ENCODE measurements at places on chromosomes 5 and 9. TPM values are rescaled to one million over a fixed set of nuclear protein-coding genes. Genes with fewer than 3 reads are reported as not detected.

DNA sequence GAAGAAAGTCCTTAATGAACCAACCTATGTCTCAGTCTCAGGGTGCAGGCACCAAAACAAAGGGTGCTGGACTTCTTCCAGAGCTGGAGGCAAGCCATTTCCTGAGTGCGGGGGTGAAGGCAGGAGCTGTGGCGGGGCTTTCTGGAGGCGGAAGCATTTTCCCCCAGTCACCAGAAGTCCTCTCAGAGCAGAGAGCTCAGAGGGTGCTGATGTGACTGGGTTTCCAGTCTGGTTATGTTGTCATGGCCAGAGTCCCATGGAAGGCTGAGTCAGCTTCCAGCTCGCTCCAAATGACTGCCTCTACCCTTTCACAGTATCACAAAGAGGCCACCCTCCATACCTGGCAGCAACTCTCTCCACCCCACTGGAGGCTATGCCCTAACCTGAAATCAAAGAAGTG is 86.0 kb downstream of the TRPC7 start:
- peak; percentile 95 for DNase-seq

DNA sequence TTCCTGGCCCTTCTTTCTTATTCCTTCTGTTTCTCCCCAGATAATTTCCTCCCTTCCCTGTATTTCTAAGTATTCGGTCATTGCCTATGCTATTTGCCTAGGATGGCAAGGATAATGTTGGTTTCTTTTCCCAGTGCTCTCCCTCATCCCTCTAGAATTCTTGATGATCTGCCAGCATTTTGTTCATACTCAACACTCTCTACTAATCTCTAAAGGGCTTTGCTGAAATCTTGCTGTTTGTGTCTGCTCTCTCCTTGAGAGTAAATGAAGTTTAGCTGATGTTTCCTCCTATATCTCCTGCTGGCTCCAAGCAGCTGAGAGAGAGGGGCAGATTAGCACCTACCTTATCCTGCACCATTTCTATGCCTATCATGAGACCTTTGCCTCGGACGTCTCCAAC is 38.1 kb downstream of the AGXT2 start:
- DNase-seq = no peak

The CCNJL gene
- total RNA-seq = 4.2 TPM

GRCh38 chr9:97501177-97501971 is at the start of gene TMOD1:
TSS of gene TMOD1 (plus strand) at chr9:97501666. CDS start at chr9:97524189, 22,523 bp downstream.
- DNase-seq = no peak

The SPATA31D4 gene
- not detected for total RNA-seq

The IFNA21 gene
- total RNA-seq = not detected

DNA sequence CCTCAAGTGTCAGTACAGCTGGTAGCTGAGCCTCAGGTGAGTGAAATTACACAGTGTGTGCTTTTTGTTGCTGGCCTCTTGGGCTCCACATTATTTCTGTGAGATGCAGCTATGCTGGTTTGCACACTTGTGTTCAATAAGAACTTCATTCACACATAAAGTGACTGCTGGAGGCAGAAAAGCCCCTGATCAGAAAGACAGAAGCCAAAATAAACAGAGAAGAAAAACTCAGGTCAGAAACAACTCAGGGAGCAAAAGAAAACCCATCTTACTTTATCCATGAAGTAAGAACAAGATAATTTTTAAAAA is 15.1 kb downstream of the PNPLA7 start:
- no peak for DNase-seq

- no peak for DNase-seq
These were observed 60.4 kb downstream of the GHR start for GRCh38 chr5:42483472-42484154.

The SHLD3 gene
- total RNA-seq = 5.4 TPM

DNA sequence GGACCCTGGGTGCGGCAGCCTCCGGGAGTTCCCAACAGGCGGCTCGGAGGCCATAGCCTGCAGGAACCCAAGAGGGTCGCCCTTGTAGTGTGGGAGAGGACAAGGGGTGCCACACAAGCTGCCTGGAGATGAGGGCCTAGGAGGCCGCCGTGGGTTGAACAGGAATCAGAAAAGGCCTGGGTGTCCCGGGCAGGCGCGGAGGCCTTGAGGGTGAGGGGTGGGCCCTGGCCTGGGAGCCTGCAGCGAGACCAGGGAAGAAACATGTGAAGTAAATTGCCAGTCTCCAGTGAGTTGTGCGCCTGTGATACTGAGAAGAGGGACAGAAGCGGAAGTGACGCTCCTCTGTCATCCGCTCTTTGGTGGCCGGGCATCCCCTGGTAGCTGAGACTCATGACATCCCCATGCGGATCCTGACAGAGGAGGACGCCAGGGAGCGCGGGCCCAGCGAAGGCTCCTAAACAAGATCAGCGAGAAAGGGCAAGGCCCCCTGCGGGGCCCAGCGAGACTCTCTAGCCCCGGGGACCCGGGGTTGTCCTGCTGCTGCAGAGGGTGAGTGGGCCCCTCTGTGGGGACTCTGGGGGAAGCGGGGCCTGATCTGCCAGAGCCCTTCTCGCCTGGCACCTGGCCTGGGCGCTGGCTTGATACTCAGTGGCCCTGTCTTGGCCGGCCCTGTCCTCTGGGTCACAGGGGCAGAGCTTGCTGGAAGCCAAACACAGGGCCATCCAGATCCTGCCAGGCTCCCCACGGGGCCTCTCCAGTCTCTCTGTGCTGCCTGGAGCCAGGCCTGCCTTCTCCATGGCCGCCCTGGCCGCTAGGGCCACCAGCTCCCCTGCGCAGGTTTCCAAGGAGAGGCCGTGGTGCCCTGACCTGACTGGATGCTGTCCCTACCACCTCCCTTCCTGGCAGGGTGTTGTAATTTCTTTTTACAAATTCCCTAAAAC is 788.4 kb downstream of the TLE4 start:
- no peak for DNase-seq

DNA sequence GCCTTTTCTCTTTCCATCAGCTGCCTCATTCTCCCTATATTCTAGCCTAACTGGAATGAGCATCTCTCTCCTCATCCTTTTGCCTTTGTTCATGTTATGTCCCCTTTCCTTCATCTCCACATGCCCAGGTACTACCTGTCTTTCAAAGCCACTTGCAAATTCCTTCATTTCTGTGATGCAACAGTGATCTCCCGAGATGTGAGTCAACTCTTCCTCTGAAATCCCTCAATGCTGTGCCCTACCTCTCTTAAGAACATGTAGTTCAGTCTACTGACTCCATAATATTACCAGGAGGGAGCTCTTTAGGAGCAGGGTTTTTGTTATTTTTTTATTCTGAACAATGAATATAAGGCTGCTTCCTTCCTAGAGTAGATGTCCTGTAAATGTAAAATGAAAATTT is 91.6 kb downstream of the ZNF462 start:
- peak; percentile 87 for DNase-seq

- peak; percentile 54 for DNase-seq
These were observed 865.4 kb upstream of the ACO1 start for GRCh38 chr9:31519011-31519410.

DNA sequence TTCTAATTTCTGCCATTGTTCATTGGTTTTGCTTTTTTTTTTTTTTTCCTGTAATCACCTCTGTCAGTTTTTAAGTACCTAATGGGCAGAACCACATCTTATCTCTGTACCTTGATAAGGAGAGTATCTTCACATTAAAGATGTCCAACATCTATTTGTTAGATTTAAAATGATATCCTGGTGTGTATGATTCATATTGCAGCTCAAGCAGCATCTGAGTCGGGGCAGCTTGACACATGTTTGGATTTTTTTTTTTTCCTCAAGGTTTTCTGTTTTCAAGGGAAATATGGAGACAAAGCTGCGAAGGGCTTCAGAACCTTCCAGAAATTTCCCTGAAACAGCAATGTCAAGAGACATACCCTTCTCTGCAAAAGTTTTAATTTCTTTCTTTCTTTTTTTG is 164.7 kb downstream of the DOCK2 start:
- no peak for DNase-seq

DNA sequence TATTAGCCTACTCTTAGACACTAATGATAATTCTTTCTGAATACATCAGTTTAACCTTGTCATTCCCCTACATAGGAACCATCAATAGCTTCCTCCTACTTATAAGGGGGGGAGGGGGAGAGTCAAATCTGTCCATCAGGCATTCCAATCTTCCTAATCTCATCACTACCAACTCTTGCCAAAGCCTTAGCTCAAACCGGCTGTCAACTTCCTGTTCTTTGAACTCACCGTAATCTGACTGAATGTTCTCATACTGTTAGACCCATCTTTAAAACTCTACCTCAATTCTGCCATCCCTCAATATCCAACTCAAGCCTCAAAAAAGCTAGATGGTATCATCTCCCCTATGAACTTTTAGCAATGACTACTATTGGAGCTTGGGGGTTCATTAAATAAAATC is 41.9 kb upstream of the RNF38 start:
- no peak for DNase-seq

- DNase-seq = peak; percentile 56
These were observed 4.6 kb downstream of the BASP1 start for GRCh38 chr5:17221843-17222636.

GRCh38 chr5:177601126-177601525 is 1.2 kb downstream of the B4GALT7 start:
- DNase-seq = no peak

DNA sequence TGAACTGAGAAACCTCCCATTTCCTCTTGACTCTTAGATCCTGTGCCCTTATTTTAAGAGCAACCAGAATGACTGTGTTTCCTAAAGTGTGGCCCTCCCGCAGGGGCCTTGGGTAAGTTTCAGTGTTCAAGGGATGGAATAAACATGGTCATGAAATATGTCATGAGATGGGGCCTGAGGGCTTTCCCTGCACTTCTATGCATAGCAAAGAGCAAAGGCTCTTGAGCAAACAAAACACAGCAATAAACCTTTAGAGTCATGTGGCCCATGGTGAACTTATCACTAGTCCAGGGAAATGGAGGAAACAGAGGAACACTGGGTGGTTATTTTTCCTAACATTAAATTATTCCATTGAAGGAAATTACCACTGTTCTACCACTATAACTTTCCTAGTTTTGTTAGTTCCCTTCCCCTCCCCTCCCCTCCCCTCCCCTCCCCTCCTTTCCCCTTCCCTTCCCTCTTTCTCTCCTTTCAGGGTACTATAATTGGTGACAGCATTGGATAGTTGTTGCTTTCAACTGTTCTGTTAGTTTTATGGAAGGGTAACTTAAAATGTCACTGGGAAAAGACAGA is 72.4 kb downstream of the CTSL start:
- DNase-seq = peak; percentile 72

The FASTKD3 gene
- total RNA-seq = 19.6 TPM

The EPB41L4B gene
- total RNA-seq = 5.8 TPM

The COL23A1 gene
- 0.40 TPM for total RNA-seq

DNA sequence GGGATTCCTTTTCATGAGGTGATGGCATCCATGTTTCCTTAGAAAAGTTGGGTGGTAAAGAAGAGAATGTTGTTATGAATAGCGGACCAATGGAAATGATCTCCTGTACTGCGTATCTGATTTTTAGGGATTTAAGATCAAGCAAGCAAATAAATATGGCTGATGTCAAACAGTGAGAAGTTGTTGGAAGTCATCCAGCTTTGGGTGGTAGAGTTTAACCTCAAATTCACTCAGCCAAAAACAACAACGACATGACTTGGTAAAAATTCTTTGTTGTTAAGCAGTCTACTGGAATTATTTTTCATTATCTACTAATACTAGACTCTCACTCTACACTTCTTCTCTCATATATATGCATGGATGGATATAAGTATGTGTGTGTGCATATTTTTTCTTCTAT is 426.5 kb downstream of the CTNND2 start:
- peak; percentile 43 for DNase-seq

The UGT3A1 gene
- total RNA-seq = 9.4 TPM

The C9orf43 gene
- total RNA-seq = 0.45 TPM
